ENCODE measurements at places on chromosomes 3 and 15. TPM values are rescaled to one million over a fixed set of nuclear protein-coding genes. Genes with fewer than 3 reads are reported as not detected.

Gene CDCP1
- 6.2 TPM for total RNA-seq

Gene MYZAP
- 0.45 TPM for total RNA-seq

Gene FSTL1
- total RNA-seq = 0.31 TPM

Gene IL5RA
- total RNA-seq = not detected

Gene DNAJC13
- 32.4 TPM for total RNA-seq

Gene FETUB
- not detected for total RNA-seq

All from activated naive CD4-positive, alpha-beta T cell treated with anti-CD3 and anti-CD28 coated beads, Interleukin-2, amount 10 ng/mL, durations not matched to agents 5 hours and 36 hours (primary cell).